ENCODE measurements at places on chromosomes 6 and 20.

DNA sequence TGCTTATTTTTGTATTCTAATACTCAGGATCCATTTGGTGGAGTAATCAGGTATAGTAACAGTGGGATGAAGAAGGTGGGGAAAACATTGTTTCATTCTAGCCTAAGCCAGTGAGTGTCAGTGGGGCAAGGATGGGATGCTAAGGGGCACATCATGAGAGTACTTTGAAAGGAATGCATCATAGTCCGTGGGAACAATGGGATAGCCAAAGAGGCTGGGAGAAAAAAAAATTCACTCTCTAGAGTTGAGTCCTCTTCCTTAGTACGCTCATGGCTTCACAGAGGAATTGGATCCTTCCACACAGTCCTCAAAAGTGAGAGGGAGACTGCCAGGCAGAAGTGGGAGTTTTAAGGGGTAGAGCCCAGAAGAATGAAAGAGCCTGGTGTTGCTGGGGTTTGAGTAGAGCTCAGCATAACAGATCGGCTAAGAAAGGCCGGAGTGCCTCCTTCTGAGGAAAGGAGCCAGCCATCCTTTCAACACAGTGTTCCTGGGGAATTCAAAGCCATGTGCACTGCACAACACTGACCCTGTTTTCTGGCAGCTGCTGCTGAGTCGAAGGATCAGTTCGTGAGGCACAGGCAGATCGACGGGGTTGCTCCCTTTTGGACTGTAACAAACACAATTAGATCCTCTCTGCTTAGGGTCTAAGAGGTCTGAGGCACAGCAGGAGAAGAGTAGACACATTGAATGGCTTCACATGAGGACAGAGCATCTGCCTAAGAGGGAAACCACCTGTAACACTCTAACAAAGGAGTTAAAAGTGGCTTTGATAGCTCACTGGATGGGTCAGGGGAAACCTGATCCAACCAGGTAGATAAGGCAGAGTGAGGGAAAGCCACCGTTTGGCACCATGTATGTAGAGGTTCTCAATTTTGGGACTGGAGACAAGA lies 61.2 kb downstream of the ELOVL5 start:
- DNase-seq: no peak

GRCh38 chr20:59633656-59634251 lies 29.4 kb downstream of the PHACTR3 start:
- no peak for DNase-seq

- no peak for DNase-seq
Measured at GRCh38 chr20:62400541-62400940, 6.5 kb downstream of the CABLES2 start.

- DNase-seq: no peak
Measured at GRCh38 chr6:29980511-29980910, 38.2 kb downstream of the HLA-A start.

DNA sequence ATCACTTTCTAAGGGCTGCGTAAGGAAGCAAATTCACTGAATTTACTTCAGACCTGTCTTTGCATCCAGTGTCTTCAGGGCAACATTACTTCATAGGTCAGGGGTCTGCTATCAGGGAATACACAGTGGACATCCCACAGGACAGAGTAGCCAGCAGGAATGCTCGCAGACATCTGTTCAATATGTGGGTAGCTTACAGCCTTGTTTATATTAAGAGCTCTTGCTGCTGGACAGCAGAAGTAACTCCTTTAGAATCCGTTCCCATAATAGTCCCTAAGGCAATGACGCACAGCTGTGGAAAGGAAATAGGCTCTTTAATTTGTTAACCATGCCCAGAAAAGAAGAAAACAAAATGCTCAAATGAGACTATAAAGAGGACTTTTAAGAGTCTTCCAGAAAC lies 198.7 kb downstream of the MOXD1 start:
- peak; percentile 90 for DNase-seq

- no peak for DNase-seq
Measured at GRCh38 chr6:157668713-157669112, 154.3 kb upstream of the SNX9 start.

- no peak for DNase-seq
Measured at GRCh38 chr20:39105551-39105950, 143.4 kb downstream of the DHX35 start.

DNA sequence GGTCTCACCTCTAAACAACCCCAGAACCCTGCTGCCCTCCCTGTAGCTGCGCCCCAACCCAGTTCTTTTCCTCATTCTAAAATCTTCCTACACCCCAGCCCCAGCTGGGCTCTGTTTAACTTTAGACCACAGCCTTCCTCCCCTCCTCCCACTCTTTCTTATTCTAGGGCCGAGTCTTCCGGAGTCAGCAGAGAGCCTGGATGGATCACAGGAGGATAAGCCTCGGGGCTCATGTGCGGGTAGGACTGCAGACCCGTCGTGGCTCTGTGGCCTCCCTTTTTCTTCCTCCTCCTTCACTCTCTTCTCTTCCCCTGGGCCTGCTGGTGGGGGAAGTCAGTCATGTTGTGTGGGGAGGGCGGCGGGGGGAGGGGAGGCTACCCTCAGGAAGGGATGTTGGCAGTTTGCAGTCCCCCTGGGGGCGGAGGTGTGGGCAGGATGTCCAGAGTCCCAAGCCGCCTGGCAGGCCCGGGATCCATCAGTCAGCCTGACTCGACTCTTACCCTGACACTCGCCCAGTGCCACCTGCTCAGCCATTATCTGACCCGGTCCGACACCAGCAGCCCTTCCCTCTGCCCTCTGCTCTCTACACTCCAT lies 8.1 kb downstream of the CAPN11 start:
- DNase-seq: no peak

DNA sequence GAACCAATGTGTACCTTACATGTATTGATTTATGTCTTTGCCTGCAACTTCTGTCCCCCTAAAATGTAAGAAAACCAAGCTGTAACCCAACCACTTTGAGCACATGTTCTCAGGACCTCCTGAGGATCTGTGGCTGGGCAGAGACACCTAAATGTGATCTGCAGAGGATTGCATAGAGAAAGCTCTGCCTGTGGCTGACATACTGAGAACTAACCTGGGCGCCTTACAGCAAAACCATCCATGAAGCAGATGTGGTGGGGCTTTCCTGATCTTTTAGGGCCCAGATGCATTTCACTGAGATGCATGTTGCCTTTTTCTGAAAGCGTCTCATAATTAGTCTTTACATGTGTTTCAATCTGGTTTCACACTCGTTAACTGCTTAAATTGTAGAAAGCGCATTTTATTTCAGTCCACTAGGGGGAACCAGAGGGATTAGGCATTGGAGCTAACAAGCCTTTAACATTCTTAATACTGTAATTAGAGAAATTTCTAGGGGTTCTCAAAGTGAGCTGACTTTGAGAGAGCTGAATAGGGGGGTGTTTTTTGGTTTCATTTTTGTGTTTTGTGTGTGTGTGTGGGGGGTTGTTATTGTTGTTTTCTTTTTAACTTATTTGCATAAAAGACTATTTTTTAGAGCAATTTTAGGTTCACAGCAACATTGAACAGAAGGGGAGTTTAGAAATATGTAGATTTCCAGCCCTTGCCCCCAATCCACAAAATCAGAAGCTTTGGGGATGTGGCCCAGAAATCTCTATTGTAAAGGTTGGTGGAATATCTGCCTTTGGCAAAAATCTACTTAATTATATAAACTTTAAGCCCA lies 50.9 kb upstream of the FAM184A start:
- no peak for DNase-seq

DNA sequence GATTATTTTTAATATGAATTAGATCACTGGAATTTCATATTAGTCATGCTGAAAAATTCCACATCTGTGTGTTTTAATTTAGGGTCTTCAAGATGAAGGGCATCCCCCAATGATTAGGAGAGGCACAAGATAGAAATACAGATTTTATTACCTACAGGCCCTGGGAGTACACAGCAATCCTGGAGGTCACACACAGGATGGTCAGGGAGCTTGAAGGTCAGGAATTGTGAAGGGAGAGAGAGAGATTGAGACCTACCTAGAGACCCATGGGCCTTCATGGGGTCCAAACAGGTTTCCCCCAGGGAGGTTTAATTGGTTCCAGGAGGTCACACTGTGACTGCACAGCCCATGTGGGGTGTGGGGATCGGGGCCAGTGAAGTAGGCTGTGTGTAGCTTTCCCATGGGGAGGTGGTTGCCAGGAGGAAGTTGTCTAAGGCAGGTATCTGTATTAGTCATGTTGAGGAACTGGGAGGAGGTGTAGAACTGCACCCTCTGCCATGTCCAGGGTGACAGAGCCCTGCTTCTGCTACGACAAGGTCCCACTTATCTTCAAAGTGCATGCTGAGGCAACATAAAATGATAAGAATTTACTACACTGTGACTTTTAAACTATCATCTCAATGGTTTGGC lies 18.3 kb downstream of the SNX9 start:
- DNase-seq: peak; percentile 74

GRCh38 chr6:102216232-102216631 lies 822.7 kb downstream of the GRIK2 start:
- DNase-seq: no peak

DNA sequence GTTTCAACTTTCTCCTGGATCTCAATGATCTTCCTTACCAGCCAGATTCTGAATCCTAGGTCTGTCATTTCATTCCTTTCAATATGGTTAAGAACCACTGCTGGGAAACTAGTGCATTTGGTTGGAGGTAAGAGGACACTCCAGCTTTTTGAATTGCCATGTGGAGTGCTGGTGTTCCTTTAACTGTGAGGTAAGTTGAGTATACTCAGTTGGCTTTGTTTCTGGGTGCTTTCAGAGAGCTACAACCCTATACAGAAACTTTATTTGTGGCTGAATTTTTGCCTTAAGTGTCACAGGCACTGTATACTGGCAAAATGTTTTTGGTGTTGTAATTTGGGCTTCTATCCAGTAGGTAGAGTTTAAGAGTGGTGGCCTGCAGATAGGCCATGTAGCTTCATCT lies 175.8 kb downstream of the TBC1D32 start:
- no peak for DNase-seq

- DNase-seq: peak; percentile 79
Measured at GRCh38 chr6:11092668-11093375, 812 bp upstream of the SMIM13 start.

- no peak for DNase-seq
Measured at GRCh38 chr6:90611543-90612312, 24.9 kb upstream of the MAP3K7 start.

Measured in stomach (tissue), 19 donors.